ENCODE measurements at places on chromosomes 4 and X.

- no peak for DNase-seq
These were observed 33.6 kb downstream of the PITX2 start for GRCh38 chr4:110589297-110589696.

GRCh38 chr4:183183906-183184535, 85.0 kb downstream of the WWC2 start:
- DNase-seq, result no peak

DNA sequence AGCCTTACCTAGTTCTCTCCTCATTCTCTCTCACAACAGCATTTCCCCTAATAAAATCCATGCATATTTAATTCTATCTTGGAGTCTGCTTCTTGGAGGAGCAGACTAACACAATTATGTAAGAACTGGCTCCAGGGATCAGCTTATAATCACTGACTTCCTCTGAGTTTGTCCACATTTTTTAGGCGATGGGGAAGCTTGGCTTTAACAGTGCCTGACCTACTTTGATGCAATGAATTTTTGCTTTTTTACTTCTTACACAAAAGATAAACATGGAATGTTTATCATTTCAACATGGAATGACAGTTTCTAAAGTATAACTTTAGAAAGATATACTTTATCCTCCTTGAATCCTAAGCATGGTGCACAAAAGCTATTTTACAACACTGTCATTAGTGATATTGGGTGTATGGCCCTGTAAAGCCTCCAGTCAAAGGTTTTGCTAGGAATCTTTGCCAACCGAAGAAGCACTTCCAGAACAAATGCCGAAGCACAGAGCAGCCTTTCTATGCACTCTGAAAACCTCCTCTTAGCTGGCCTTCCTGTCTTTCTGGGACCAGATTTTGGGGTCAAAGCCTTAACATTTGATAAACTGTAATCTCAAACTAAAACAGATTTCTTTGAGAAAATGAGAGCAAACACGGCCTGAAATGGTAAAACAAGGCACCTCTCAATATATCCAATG, 736 bp downstream of the BDH2 start:
- DNase-seq, result no peak

GRCh38 chr4:113052379-113052951, 3.0 kb downstream of the ANK2 start:
- DNase-seq, result no peak

GRCh38 chr4:40540800-40541199, 88.9 kb downstream of the RBM47 start:
- DNase-seq, result no peak

GRCh38 chr4:38202242-38202641, 242.0 kb downstream of the PTTG2 start:
- no peak for DNase-seq

GRCh38 chr4:60039908-60040307, 1160.2 kb upstream of the ADGRL3 start:
- no peak for DNase-seq

DNA sequence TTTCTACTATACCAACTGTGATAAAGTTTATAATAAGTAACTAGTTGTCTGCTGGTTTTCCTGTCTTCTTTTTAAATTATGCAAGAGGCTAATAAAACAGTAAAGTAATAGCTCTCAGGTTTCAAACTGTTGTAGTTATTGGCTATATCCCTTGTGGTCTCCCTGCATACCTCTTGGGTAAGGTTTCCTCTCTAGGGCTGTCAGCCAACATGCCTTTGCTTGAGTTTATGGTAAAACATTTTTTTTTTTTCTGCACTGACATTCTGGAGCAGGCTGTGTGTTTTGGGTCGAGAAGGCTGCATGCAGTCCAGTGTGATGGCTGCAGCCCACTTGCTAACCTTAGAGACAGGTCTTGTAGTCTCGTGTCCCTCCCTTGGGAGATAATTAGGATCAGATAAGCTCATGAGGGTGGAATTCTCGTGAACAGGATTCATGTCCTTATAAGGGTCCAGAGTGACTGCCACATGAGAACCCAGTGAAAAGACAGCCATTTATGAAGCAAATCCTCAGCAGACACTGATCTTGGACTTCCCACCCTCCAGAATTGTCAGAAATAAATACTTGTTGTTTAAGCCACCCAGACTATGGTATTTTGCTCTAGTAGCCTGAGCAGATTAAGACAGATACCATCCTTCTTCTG, 831.2 kb downstream of the CCSER1 start:
- DNase-seq, result no peak

GRCh38 chr4:180789929-180790328, 1453.3 kb upstream of the TENM3 start:
- no peak for DNase-seq

DNA sequence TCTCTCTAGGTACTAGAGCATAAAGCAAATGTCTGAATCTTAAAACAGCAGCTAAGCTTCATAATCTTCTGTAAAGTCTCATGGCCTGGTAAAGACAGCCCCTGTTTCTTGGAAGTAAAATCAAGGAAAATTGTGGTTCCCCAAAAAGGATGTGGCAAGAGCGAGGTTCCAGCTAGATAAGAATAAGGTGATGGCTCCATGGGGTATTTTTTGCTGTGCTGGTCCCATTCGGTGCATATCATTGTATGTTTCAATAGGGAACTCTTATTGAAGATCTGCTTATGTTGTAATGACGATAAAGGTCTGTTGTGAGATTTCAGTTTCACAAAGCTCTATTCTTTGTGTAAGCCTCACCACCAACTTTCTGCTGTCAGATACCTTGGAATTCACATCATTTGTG, 316.9 kb upstream of the NOCT start:
- DNase-seq, result no peak

DNA sequence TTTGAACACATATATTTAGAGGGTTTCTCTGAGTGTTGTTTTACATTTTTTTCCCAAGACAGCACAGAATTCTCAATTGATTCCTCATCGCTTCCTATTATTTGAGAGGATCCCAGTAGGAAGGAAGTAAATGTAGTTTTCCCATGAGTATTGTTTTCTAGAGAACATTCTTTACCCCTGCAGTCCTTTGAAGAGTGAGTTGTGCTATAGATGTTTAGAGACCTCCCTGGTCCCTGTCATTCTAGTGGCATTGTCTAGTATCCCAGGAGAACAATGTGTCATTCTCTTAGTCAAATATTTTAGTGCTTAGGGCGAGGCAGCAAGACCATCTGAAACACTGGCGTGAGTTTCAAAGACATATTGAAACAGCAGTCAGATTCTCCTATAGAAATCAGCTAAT, 32.5 kb downstream of the SORBS2 start:
- DNase-seq, result no peak

DNA sequence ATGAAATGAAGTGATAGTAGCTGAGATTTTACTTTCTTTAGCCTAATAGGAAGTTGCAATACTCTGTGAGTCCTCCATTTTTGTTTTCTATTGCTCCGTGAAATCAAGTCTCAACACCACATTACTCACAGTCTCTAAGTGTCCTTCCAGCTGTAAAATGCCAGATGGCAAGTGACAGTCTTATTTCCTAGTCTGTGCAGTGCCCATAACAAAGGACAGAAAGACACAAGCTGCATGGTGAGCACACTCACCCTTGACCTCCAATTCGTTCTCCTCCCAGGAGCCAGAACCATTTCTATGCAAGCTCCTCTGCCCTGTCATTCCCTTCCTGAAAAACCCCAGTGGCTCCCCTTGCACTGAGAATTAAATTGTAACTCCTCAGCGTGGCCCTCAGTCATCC, 101.6 kb downstream of the PARM1 start:
- DNase-seq, result no peak

- DNase-seq, result no peak
These were observed 78.2 kb downstream of the MSL3 start for GRCh38 chrX:11836284-11836683.

DNA sequence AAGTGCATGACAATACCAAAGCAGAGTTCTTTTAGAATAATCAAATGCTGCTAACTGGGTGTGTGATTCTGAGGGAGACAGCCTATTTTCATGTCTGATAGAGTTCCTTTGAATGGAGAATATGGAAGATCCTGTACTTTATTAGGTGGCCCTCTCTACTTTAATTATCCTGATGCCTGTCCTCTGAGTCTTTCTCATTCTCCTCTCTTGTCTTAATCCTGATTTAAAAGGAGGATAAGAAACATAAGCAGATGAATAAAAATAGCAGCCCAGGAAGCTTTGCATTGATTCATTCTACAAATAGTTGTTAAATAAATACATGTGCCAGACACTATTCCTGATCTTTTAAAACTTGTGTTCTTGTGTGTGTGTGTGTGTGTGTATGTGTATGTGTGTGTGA, 387.3 kb downstream of the SPRY1 start:
- DNase-seq, result no peak

DNA sequence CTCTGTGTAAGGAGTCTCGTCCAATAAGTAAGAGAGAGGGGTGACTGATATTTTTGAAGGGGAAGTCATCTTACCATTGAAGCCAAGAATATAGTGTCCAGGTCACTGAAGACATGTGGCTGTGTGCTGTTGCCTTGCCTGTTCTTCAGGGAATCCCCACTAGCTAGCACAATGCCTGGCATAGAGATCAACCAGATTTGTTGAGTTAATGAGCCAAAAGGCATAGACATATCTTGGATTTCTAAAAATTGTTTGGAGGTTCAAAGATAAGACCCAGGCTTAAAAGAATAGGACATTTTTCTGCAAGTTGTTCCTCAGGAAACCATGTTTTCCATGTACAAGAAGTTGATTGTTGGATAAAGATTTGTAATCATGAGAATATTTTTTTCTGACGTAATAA, 119.3 kb upstream of the DKK2 start:
- no peak for DNase-seq

GRCh38 chrX:149830192-149830873, 48.6 kb downstream of the MAGEA9 start:
- no peak for DNase-seq

DNA sequence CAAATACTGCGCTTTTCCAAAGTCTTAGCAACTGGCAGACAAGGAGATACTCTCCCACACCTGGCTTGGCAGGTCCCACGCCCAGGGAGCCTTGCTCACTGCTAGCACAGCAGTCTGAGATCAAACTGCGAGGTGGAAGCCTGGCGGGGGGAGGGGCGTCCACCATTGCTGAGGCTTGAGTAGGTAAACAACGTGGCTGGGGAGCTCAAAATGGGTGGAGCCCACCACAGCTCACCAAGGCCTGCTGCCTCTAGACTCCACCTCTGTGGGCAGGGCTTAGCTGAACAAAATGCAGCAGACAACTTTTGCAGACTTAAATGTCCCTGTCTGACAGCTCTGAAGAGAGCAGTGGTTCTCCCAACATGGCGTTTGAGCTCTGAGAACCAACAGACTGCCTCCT, 23.0 kb upstream of the NFKB1 start:
- DNase-seq, result no peak

- no peak for DNase-seq
These were observed 383.8 kb downstream of the OPHN1 start for GRCh38 chrX:68049466-68049865.

GRCh38 chrX:150227873-150228410, 135.2 kb upstream of the MAMLD1 start:
- DNase-seq, result no peak

DNA sequence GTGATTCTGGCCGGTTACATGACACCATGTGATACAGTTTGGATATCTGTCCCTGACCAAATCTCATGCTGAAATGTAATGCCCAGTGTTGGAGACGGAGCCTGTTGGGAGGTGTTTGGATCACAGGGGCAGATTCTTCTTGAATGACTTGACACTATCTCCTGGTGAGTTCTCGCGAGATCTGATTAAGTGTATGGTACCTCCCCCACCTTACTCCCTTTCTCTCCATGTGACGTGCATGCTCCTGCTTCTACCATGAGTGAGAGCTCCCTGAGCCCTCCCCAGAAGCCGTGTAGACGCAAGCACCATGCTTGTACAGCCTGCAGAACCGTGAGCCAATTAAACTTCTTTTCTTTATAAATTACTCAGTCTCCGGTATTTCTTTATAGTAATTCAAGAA, 23.6 kb downstream of the CPE start:
- no peak for DNase-seq

DNA sequence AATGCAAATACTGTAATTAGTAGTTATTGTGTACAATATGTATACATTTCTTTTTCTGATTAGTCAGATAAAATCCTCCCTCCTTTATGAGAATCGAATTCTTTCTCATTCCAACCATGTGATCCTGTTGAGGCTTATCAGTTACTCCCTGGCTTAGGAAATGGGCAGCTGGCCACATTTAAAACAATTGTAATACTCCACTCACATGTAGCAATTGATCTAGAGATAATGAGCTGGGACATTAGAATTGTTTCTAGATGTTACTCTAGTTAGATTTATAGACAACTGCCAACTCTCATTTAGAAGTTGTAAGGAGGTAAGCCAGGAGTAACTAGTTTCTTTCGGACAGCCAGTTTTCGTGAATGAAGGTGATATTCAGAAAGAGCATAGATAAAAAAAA, 859.3 kb upstream of the AADAT start:
- DNase-seq, result no peak

Measured in T follicular helper cell (primary cell).